Activated naive CD8-positive, alpha-beta T cell treated with anti-CD3 and anti-CD28 coated beads, Interleukin-2, amount 10 ng/mL, durations not matched to agents 7 days and 5 days (primary cell): ENCODE measurements at places on chromosomes 7 and 10. TPM values are rescaled to one million over a fixed set of nuclear protein-coding genes. Genes with fewer than 3 reads are reported as not detected.

Gene OR9A2
- total RNA-seq = 0.30 TPM

Gene LIPM
- not detected for total RNA-seq

GRCh38 chr7:115953592-115954255 is 76.8 kb downstream of the TFEC start:
- no peaks in the 10 kb centered on the region for H3K4me1 ChIP-seq
- no peak for DNase-seq
- H3K4me3 ChIP-seq = no peak overlapping the region
- no peaks in the 10 kb centered on the region for H3K27me3 ChIP-seq

GRCh38 chr7:38748056-38748610 is 117.0 kb upstream of the AMPH start:
- DNase-seq = no peak
- H3K4me1 ChIP-seq = peaks cover 3% of the 10 kb centered on the region
- peaks cover 21% of the 10 kb centered on the region for H3K36me3 ChIP-seq
- no peaks in the 10 kb centered on the region for H3K27me3 ChIP-seq

DNA sequence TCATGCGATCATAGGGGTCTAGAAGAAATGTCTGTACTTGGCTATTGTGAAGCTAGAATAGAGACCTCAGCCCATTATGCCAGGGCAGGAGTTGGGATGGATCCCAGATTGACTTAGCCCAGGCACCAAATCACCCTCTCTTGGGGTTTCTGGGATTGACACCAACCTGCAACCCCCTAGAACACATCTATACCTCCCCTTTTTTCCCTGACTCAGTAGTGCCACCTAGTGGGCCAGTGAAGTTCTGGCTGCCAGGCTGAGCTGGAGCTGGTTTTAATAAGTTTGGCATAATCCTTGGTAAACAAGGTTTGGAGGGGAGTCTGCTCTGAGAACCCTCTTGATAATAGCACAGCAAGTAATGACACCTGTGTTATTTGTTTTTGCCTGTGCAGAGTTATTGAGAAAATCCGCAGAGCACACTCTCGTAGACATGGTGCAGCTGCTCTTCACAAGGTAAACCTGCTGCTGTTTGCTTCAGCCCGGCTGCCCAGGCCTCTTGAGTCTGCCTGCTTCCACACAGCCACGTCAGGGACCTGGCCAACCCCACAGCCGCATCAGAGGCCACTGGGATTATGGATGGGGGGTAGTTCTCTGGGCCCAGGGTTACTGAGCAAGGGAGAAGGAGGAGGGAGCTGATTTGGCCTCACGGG is 43.3 kb upstream of the NFKB2 start:
- H3K4me1 ChIP-seq = peaks cover 3% of the 10 kb centered on the region
- no peak overlapping the region for H3K4me3 ChIP-seq
- no peaks in the 10 kb centered on the region for H3K27me3 ChIP-seq
- peak; percentile 64 for DNase-seq

DNA sequence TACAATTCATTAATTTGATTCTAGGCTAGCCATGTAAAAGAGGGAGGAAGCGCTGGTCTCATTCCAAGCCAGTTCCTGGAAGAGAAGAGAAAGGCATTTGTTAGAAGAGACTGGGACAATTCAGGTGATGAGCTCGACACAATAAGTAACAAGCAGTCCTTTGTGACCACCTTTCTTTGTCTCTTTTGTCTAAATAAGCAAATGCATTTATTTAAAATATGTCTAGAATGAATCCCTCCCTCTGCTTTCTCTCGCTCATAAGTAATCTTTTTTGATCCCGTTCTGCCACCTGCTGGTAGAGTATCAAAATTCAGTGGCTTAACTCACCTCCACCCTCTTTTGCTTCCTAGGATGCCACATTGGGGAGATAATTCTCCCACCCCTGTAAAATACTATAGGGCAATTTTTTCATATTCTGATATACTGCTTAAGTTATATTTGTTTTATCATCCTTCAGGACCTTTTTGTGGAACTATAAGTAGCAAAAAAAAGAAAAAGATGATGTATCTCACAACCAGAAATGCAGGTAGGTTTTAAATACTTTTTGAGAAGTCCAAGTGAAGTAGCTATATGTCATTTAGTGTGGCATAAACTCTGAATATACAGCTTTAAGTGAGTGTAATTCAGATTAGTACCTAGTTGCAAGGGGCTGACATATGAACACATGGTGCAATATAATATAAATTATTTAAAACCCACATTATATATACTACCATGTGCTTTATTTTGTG is 91.5 kb downstream of the GSDME start:
- H3K27me3 ChIP-seq = no peaks in the 10 kb centered on the region
- no peaks in the 10 kb centered on the region for H3K4me1 ChIP-seq
- no peak for DNase-seq
- H3K36me3 ChIP-seq = no peaks in the 10 kb centered on the region
